T-cell (primary cell): ENCODE measurements at places on chromosomes 6 and 20. TPM values are rescaled to one million over a fixed set of nuclear protein-coding genes. Genes with fewer than 3 reads are reported as not detected.

PDYN gene
- not detected for total RNA-seq

RNF114 gene
- 109 TPM for total RNA-seq

GRM1 gene
- total RNA-seq, result not detected

RIPOR2 gene
- total RNA-seq, result 480 TPM

GRCh38 chr20:10781526-10781925 is 107.7 kb upstream of the JAG1 start:
- no peak for DNase-seq

DNA sequence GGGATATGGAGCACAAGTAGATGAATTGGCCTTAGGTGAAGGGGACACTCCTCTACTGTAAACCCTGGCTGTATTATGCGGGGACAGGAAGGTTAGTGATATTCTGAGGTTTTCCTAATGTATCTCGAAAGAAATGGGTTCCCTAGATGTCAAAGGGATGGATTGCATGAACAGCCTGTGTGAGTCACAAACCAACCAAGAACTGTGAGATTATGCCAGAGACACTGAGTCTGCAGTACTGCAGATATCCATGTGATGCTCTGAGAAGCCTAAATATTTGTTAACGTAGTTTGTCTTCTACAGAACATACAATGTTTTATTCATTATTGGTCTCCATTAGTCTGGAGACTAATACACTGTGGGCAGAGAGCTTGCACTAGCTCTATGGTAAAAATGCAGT is 182.2 kb downstream of the AKAP7 start:
- no peak for DNase-seq

GRCh38 chr6:41689171-41690008 is 46.0 kb downstream of the TFEB start:
- no peak for DNase-seq

DNA sequence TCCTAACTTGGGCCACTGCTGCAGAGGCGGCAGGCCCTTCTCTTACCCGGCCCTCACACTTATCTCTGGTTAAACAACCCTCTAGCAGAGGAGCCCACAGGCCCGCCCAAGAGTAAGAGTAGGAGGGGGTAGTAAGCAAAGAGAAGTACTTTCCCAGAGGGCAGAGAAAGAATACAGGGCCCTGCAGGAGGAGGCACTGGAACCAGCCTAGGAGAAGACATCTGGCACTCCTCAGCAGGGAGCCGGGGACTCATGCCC is 10.1 kb downstream of the MTCH1 start:
- no peak for DNase-seq

GRCh38 chr6:112683106-112683505 is 336.0 kb downstream of the RFPL4B start:
- no peak for DNase-seq

DNA sequence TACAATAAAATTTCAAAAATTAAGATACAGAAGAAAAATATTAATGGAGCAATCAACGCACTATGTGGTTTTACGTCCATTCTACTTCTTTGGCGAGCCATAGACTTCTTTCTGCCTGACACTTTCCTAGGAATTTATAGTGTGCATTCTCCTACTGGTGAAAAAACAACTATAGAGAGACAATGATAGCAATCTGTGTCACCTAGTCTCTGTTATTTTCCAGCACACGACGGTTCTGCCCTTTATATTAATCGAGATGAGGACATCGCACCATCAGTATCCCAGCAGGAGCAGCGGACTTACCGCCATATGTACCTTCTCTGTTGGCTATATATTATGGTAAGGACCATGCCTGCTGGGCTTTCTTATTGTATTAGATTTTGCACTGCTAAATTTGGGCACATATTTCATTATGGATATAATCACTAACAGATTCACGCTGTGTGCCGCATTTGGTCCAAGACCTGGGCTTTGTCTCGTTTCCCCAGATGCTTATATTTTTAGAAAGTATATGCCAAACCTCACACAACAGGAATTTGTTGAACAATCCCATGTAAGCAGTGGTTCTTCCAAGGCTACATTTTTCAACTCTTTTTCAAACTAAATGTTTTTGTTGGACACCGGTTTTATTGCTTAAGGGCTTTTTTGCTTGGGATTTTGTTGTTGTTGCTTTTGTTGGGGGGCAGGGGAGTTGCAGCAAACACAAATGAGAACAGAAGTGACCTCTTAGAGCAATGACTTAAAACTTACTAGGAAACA is 166.4 kb downstream of the ADAT2 start:
- no peak for DNase-seq

GRCh38 chr6:157222201-157222981 is 100.9 kb downstream of the TMEM242 start:
- no peak for DNase-seq

- no peak for DNase-seq
Observed at GRCh38 chr6:83633609-83634008, 75.3 kb downstream of the SNAP91 start.

GRCh38 chr6:43762410-43762768 is 7.6 kb upstream of the VEGFA start:
- no peak for DNase-seq

GRCh38 chr6:106770081-106770480 is 140.7 kb downstream of the QRSL1 start:
- DNase-seq, result no peak
